NCI-H1930 (cell line): ENCODE measurements at places on chromosomes 16 and 17.
A peak's percentile ranks its signal among the peaks of the same experiment; 100 is the strongest.

- no peak for DNase-seq
Measured at GRCh38 chr16:11212798-11213196, 43.2 kb downstream of the SOCS1 start.

GRCh38 chr16:77206533-77206932 is 7.3 kb downstream of the SYCE1L start:
- DNase-seq: no peak

DNA sequence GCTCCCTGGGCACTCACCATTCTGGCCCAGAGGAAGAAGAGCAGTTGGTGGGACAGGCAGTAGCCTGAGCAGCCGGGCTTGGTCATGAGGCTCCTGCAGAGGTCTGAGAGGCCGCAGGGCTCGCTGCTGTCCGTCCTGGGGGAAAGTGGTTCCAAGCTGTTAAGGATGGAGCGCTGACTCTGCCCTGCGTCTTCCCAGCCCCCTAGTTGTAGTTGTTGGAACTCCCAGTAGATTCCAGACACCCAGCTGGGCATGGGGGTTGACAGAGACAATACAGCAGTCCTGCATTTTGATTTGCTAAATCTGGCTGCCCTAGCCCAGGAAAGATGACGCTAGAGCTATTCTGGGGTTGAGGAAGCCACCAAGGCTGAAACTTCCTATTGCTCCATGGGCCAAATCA is 7.3 kb downstream of the C16orf89 start:
- DNase-seq: no peak

- DNase-seq: no peak
Measured at GRCh38 chr16:25093208-25094061, 18.1 kb upstream of the LCMT1 start.

DNA sequence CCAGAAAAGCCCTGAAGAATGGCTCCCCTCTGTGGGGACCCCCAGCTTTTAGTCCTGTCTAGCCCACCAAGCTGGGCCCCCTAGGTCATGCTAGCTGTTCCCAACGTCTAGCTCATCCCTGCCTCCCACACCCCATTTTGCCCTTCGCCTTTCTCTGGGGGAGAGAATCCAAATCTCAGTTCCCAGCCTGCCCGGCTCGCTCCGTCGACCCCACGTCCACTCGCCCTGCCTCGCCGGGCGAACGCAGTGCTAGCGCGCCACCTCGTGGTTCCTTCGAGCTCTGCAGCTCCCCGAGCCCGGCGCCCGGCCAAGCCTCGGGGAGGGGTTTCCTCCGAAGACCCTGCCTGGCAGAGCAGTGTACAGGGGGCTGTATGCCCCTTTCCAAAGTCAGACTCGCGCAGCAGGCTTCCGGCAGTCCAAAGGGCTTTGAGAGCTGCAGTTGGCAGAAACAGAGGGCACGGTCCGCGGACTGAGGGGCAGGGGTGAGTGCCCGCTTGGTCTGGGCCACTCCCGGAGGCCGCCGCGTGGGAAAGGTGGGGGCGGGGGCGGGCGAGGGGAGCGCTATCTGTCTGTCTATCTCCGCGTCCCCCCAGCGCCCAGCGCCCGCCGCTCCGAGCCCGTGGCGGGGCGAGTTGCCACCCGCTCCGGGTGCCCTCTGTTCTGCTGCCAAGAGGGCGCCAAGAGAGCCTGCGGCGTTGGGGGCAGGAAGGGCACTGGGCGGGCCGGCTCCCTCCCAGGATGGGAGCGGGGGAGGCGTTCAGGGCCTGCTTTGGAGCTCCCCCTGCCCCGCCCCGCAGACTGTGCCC is 1.7 kb upstream of the DLX3 start:
- DNase-seq: peak; percentile 31
